GM04504 (cell line): ENCODE measurements at places on chromosomes 1 and 21.

GRCh38 chr1:225866061-225866837 lies 15.9 kb downstream of the TMEM63A start:
- DNase-seq, result no peak

DNA sequence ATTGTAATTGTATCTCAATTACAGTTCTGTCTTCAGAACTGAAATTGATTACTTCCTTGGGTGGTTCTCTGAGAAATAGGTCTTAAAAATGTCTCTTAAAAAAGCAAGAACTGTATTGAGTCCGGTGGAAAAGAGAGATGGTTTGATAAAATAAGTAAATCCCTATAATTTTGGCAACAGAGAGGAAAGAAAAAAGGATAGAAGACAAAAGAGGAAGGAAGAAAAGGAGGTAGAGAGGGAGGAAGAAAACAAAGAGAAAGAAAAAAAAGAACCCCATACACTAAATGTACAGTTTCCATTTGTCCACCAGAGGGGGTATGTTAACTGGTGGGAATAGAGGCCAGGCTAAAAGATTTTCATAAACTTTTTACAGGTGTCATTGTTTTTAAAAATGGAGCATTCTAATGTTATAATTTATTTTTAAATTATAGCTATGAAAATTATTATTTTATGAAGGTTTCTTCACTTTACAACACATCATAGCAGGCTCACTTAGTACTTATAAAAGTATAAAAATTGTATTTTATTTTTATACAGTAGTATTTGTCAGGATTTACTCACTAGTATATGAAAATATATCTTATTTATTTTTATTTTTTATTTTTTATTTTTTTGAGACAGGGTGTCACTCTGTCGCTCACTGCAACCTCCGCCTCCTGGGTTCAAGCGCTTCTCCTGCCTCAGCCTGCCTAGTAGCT lies 2.1 kb upstream of the UBE2T start:
- DNase-seq, result no peak

DNA sequence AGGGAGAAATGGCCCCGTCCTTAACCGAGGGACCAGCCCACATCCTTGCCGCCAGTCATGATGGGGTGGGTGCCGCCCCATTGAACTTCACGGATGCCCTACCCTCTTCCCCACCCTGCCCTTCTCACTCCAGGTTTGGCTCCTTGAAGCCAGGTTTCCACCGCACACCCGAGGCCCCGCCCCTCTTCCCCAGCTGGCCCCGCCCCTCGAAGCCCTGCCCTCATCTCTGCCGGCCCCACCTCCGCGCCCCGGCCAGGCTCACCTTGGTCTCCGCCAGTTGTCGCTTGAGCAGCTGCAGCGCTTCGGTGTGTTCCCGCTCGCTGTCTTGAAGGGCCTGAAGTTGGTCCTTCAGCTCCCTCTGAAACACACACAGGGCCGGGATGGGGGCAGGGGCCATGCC lies 16.6 kb downstream of the TRIM62 start:
- DNase-seq, result no peak

DNA sequence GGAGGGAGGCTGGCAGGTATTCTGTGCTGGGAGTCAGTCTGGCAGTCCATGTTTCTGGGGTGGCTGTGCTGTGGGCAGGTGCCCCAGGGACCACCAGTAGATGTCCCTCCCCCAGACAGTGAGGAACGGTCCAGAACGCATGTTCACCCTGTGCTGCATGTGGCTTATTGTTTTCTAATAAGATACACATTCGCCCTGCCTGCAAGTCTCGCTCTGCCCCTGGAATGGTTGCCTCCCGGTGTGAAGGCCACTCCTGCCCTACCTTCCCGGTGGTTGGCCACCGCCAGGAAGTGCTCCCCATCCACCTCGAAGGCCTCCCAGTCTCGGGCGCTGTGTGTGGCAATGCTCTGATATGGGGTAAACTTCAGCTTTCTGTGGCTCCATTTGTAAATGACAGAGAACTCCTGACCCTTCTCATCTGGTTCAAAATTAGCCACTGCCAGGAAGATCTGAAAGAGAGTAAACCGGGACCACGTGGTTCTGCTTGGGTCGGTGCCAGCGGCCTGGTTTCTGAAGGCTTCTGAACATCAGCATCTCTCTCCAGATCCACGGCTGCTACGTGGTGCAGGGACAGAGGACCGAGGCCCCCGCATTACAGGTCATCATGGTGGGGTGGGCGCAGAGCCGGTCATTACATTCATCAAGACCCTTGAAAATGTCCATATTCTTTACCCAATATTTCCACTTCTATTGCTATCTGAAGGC lies 14.5 kb downstream of the KRTAP10-1 start:
- DNase-seq, result no peak

- no peak for DNase-seq
Measured at GRCh38 chr1:13731897-13732296, 31.9 kb downstream of the PRDM2 start.

DNA sequence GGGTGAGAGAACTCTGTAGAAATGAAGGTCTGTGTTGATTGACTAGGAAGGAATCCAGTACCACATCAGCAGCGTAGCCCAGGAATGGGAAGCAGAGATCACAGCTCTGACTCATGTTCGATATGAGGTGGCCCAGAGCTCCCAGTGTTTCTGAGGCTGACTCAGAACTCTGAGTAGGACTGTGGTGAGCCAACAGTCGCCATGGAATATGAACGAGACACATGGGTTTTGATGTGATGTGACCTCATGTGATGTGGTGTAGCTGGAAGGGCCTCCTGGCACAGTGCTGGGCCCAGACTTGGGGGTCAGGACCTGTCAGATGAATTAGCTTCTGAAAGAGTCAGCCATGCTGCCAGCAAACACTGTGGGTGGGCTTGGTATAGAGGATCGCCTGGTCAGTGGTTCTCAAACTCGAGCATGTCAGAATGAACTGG lies 237.0 kb downstream of the MRPL39 start:
- DNase-seq, result peak; percentile 96

- peak; percentile 35 for DNase-seq
Measured at GRCh38 chr1:29513357-29513756, 277.0 kb downstream of the PTPRU start.

GRCh38 chr1:110890474-110891196 lies 17.7 kb downstream of the CD53 start:
- DNase-seq, result no peak

DNA sequence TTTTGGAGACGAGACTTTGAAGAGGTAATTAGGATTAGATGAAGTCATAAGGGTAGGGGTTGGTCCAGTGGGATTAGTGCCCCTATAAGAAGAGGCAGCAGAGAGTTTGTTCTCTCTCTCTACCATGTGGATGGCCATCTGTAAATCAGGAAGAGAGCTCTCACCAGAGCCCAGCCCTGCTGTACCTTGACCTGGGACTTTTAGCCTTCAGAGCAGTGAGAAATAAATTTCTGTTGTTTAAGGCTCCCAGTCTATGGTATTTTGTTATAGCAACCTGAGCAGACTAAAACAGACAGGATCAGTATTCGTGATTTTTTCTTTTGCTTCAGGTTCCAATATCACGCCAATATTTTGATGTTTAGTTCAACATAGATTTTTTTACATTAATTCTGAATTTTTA lies 30.0 kb downstream of the TBX15 start:
- no peak for DNase-seq

- DNase-seq, result no peak
Measured at GRCh38 chr1:229471175-229471574, 37.0 kb downstream of the NUP133 start.

GRCh38 chr1:8767006-8767405 lies 50.4 kb downstream of the RERE start:
- no peak for DNase-seq

GRCh38 chr1:53182716-53183094 lies 13.9 kb upstream of the CPT2 start:
- DNase-seq, result no peak
